ENCODE measurements at places on chromosomes 1 and 21. TPM values are rescaled to one million over a fixed set of nuclear protein-coding genes. Genes with fewer than 3 reads are reported as not detected.

The ANGEL2 gene
- 79.1 TPM for total RNA-seq

The VWA5B1 gene
- total RNA-seq, result under 0.01 TPM

The CD1D gene
- 0.41 TPM for total RNA-seq

The TNFRSF1B gene
- total RNA-seq, result 2.0 TPM

The ETNK2 gene
- 31.0 TPM for total RNA-seq

The CYP4A22 gene
- not detected for total RNA-seq

The CELA2A gene
- not detected for total RNA-seq

The DDAH1 gene
- 45.2 TPM for total RNA-seq

The AK5 gene
- total RNA-seq, result 40.4 TPM

GRCh38 chr1:159250638-159251216 is 46.1 kb downstream of the ACKR1 start:
- DNase-seq, result no peak

DNA sequence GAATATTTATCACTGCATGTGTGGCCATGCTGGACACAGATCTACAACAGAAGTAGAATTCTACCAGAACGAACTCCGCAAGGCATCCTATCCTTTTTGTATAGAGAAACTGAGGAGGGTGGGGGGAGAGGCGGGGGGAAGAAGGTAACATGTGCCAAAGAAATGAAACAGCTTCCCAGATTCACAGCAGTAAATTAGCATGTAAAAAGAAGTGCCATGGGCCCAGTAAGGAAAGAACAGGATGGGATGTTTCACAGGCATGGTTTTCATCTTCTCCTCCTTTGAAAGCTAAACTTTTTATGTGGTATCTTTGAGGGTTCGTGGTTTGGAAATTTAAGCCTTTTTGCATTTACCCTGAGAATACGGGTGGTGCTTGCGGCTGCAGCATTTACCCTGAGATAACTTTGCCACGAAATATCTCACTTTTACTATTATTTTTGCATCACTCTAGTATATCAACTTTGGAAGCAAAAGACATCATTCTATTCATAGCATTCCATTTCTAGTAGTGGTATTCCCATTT is 168.9 kb downstream of the TPR start:
- DNase-seq, result no peak

DNA sequence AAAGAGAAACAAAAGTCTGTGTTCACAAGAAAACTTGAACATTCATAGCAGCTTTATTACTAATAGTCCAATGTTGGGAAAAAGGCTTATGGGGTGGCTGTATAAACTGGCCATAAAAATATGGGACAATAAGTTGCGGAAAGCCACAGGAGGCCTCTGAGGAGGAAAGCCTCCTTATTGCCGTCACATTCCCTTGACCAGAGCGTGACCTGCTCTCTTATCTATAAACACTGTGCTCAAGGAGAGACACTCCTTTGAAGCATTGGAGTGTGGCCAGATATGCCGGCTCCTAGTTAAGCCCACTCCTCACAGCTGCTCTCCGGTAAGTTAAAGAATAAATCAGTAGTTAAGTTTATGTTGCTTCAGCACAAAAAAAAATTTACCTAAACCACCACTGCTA is 19.7 kb downstream of the OR6Y1 start:
- DNase-seq, result no peak

DNA sequence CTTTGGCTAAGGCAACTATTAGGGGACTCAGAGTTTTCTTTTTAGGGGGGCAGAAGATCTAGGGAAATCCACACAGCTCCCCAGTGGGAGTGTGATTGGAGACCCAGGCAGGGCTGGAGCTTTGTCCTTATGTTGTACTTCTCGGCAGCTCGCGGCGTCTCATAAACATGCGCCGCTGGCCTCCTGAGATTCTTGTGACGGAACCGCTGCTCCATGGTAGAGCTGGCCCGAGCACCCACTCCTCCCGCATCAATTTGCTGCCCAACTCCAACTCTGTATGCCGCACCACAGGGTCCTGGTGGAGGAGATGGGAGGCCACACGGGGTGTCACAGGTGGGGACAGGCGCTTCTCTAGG is 143.9 kb downstream of the GALNT2 start:
- no peak for DNase-seq

- DNase-seq, result no peak
These were observed 90.8 kb upstream of the SLC2A1 start for GRCh38 chr1:43049481-43049880.

All from frontal cortex (tissue), 4 donors.